ENCODE measurements at places on chromosomes 5 and 9.
A peak's percentile ranks its signal among the peaks of the same experiment; 100 is the strongest.

- DNase-seq: no peak
Observed at GRCh38 chr9:2597483-2597882, 24.1 kb upstream of the VLDLR start.

DNA sequence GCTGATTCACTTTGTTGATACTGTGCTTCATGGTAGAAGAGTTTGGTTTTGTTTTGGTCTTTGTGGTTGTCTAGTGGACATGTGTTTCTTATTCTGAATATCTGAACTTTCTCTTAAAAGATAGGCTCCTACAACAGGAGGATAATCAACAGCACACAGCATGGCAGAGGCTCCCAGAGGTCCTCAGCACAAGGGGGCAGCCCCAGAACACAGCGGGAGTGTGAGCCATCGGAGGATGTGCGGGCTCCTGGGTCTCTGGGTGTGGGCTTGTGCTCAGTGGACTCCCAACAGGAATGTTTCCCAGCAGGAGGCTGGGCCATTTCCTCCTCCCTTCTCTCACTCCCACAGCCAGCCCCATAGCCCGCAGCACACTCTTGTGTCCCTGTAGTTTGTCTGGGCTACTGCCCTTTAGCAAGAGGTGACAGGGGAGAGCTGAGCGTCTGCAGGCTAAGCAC, 164.3 kb upstream of the OTULINL start:
- no peak for DNase-seq

- DNase-seq: no peak
Observed at GRCh38 chr5:59256331-59256730, 637.2 kb downstream of the PDE4D start.

- DNase-seq: no peak
Observed at GRCh38 chr9:20408513-20408912, 213.8 kb downstream of the MLLT3 start.

DNA sequence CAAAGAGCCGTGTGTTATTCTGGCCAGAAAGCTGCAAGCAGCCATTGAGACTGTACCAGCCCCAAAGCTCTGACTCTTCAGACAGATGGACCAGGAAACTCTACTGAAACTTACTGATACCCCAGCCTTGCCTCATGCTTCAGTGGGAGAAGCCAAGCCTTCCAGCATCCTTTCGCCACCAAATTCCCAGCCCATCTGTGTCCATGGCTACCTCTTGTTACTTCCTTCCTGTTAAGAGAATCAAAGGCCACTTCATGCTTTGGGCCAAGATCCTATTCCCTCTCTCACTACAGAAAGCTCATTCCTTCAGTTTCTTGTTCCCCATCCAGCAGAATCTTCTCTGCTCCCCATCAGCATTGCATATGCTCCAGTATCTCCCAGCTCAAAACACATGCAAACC, 46.9 kb upstream of the FREM1 start:
- DNase-seq: no peak

- DNase-seq: no peak
Observed at GRCh38 chr5:154479944-154480750, 2.1 kb upstream of the HAND1 start.

- DNase-seq: no peak
Observed at GRCh38 chr9:91886414-91887076, 63.5 kb downstream of the ROR2 start.

GRCh38 chr5:169350759-169351240, 49.9 kb upstream of the SLIT3 start:
- DNase-seq: no peak

- DNase-seq: no peak
Observed at GRCh38 chr5:52961274-52961681, 27.9 kb upstream of the ITGA2 start.

- no peak for DNase-seq
Observed at GRCh38 chr5:5777013-5777412, 354.5 kb downstream of the ICE1 start.

DNA sequence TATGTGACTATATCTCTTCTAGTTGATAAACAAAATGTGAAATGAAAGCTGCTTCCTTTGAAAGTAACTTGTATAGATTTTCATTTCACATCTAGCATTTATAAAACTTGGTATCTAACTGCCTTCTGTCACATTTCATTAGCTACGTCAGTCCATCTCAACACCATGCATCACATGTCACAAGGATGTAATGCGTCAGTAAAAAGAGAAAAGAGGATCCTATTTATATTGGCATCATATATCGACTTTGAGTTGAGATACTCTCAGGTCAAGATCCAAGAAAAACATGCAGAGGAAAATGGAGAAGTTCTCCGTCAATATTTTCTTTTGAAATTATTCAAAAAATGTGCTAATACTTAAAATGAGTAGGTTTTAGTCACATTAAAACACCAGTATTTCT, 1211.2 kb downstream of the EFNA5 start:
- DNase-seq: no peak

- peak; percentile 15 for DNase-seq
Observed at GRCh38 chr9:91515074-91515687, 91.5 kb upstream of the NFIL3 start.

DNA sequence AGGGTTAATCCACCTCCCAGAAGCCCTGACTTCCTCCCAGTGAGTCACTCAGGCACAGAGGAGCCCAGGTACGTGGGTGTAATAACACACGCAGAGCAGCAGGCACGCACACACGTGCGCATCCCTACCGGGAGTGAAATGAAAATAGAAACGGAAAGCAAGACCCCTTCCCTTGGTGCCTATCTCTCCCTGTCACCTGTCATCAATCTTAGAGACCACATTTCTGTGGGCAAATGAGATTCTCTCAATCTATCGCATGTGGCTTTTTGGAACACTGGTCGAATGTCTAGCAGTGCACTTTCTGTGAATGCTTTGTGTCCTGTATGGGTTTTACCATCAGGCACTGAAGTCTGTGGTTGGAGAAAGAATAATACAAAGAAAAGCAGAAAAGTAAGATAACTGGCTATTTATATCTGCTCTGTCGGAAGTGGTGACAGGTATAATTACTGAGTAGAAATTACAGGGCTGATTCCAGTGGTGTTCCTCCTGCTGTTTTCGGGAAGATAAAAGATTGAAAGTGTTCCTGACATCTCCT, 137.7 kb upstream of the GRIA1 start:
- DNase-seq: peak; percentile 4

- no peak for DNase-seq
Observed at GRCh38 chr9:90288275-90288639, 354.4 kb downstream of the DIRAS2 start.

- DNase-seq: no peak
Observed at GRCh38 chr9:69460012-69460411, 135.0 kb downstream of the ENTREP1 start.

DNA sequence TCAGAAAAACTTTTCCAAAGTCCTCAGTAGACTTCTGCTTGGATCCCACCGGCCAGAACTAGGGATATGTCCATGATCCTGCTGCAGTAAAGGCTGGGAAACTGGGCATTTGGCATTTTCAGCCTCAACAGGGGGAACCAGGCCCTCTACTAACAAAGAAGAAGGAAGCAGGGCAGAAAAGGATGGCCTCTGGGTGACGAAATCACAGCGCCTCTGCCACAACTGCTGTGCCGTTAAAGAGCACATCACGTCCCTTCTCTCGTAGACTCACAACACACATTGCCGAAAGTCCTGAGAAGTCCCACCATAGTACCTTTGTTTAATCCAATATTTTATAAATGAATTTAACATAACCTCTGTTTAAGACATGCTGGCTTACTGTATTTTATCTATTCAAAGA, 10.4 kb upstream of the AFAP1L1 start:
- DNase-seq: no peak

DNA sequence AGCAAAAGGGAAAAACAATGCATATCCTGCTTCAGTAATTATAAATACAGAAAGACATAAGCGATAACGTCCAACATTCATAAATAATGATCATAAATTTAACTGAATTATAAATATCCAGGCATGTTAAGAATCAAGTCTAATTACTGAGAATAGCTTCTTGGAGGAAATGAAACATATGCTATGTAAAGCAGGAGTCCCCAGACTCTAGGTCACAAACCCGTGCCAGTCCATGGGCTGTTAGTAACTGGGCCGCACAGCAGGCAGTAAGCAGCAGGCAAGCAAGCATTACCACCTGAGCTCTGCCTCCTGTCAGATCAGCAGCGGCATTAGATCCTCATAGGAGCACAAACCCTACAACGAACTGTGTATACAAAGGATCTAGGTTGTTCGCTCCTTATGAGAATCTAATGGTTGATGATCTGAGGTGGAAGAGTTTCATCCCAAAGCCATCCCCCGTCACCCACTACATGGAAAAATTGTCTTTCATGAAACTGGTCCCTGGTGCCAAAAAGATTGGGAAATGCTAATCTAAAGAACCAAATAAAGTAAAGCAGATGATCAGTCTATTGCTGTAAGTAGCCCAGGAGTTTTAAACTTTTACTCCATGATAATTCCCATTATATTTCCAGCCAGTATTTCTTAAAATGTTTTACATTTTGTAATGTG, 50.4 kb downstream of the CERT1 start:
- DNase-seq: no peak

GRCh38 chr9:109641372-109641659, 138.7 kb upstream of the PALM2AKAP2 start:
- no peak for DNase-seq

DNA sequence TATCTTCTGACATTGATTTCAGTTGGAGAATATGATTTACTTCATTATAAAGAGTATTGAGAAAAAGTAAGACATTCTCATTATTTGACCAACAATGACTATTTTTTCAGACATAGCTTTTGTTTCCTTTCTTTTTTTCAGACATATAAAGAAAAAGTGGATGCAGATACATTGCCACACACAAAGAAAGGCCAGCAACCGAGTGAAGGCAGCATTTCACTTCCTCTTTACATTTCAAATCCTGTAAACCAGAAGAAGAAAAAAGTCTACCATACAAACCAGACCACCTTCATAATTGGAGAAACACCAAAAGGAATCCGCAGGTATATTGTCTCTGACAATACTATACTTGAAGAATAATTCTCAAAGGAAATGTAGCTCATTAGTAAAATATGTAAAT, 128.9 kb downstream of the ERCC6L2 start:
- no peak for DNase-seq

GRCh38 chr5:43007246-43007910, 32.7 kb downstream of the ANXA2R start:
- DNase-seq: peak; percentile 68

DNA sequence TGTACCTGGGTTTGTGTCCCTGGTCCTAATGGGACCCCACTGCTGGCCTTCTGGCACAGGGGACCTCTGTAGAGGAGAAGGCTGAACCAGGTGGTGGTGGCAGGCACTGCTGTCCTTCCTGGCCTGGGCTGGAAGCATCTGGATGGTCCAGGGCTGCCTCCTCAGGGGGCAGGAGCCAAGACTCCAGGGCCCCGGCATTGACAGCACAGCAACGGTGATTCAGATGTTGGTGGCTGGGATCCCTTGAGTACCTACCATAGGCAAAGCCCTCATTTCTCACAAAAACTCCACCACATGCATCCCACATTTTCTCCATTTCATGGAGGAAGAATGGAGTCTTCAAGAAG, 15.0 kb downstream of the FGD3 start:
- no peak for DNase-seq

DNA sequence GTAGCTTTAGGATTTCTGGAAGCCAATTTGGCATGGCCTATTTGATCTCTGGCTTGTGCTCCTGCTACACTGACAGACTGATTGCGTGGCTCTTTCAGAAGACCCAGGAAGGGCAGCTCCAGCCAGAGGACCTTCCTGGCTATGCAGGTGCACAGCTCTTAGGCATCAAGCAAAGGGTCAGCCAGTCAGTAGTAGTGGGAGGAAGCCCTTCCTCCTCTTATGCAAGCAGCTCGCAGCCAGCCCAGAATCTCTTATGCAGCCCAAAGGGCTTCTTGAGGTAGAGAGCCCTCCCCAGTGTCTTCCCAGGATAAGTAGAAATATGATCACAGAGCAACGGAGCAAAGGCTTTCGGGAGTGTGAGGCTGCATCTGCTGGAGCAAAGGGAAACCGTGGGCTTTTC, 43.2 kb downstream of the SLC36A1 start:
- DNase-seq: no peak

GRCh38 chr5:170746075-170746960, 37.2 kb upstream of the GABRP start:
- DNase-seq: no peak
